Neural crest cell (in vitro differentiated cells): ENCODE measurements at places on chromosomes 1 and 21.
A peak's percentile ranks its signal among the peaks of the same experiment; 100 is the strongest.

DNA sequence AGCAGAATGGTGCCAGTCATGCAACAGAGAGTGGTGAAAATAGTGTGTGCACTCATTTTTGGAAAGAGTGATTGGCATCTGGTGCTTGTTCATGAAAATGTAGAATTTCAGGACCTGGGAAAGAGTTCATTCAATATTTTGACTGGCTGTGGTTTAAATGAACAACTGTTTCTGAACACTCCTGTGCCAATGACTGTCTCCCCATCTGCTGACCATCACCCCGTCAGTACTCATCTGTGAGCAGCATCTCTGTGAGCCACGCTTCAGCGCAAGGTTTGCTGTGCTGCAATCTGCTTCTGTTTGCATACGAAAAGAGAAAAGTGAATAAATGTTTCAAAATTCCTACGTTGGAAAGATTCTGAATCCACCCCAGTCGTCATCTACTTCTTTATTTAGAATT is 77.9 kb upstream of the RUNX1 start:
- H3K27me3 ChIP-seq, result no peaks in the 10 kb centered on the region
- H3K36me3 ChIP-seq, result peaks cover 10% of the 10 kb centered on the region
- DNase-seq, result no peak
- no peak overlapping the region for H3K4me3 ChIP-seq

DNA sequence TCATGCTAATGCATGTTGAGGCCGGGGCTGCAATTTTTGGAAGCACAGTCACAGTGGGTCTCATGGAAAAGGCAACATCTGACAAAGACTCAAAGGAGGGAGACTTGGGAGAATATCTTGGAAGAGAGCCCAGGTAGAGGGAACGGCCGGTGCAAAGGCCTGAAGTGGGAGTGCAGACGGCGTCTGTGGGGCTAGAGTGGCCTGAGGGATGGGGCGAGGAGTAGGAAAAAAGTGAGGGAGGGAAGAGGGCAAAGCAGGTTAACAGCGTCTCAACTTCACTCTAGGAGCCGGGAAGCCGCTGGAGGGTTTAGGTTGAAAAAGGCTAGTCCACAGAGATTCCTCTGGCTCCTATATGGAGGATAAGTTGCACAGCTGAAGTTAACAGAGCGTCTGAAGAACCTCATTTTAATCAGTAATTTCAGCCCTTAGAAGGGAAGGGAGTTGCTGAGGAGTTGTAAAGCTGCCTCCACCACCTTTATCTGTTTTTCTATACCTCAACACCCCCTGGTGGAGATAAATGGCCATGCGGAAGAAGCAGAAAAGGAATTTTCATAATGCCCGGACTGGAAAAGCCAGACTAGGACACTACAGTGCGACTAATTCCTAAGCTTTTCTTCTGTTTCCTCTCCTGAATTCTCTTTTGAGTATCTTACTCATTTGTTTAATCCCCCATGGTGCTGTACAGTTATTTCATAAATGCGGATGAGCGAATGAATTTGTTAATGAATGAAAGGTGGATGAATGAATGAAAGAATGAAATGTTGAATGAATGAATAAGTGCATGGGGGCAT is 78.7 kb upstream of the ZNF281 start:
- no peak overlapping the region for H3K4me3 ChIP-seq
- peak; percentile 52 for DNase-seq
- peaks cover 19% of the 10 kb centered on the region for H3K27me3 ChIP-seq

DNA sequence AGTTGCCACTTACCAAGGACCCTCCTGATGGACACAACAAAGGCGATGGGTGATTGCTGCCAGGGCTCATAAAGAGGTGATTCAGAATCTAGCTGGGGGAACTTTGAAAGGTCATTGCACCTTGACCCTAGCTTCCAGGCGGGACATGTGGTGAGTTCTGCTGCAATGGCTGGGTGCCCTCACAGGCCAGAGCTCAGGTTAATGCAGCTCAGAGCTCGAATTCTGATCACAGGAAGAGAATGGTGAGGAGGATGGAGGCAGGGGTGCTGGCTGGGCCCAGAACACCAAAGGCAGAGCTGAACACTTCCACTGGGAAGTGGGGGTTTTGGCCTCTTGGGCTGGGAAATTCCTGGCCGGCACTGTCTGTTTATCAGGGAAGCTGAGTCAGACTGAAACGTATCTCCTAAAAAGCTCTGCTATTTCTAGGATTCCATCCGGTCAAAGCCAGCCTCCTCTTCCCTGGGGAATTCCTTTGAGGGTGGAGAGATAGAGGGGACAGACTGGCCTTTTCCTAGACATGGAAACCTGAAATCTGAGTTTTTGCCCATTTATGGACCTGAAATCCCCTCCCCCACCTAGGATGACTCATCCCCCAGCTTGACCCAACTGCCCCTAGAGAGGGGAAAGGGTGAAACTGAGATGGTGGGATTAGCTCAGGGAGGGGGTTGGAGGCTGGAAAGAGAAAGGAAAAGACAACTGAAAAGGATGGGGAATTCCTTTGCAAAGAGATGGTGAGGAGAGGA is 27.2 kb downstream of the NUAK2 start:
- peak overlapping the region; percentile 68 for H3K4me3 ChIP-seq
- DNase-seq, result no peak
- H3K36me3 ChIP-seq, result no peaks in the 10 kb centered on the region
- peaks cover 61% of the 10 kb centered on the region for H3K4me1 ChIP-seq

- no peaks in the 10 kb centered on the region for H3K36me3 ChIP-seq
- H3K4me3 ChIP-seq, result no peak overlapping the region
- peaks cover 29% of the 10 kb centered on the region for H3K4me1 ChIP-seq
- no peak overlapping the region for H3K27ac ChIP-seq
- DNase-seq, result no peak
Observed at GRCh38 chr1:66288048-66288447, 245.9 kb upstream of the SGIP1 start.

GRCh38 chr1:59901770-59902388 is 24.7 kb downstream of the CYP2J2 start:
- no peak overlapping the region for H3K27ac ChIP-seq
- H3K27me3 ChIP-seq, result peaks cover 3% of the 10 kb centered on the region
- H3K36me3 ChIP-seq, result no peaks in the 10 kb centered on the region

DNA sequence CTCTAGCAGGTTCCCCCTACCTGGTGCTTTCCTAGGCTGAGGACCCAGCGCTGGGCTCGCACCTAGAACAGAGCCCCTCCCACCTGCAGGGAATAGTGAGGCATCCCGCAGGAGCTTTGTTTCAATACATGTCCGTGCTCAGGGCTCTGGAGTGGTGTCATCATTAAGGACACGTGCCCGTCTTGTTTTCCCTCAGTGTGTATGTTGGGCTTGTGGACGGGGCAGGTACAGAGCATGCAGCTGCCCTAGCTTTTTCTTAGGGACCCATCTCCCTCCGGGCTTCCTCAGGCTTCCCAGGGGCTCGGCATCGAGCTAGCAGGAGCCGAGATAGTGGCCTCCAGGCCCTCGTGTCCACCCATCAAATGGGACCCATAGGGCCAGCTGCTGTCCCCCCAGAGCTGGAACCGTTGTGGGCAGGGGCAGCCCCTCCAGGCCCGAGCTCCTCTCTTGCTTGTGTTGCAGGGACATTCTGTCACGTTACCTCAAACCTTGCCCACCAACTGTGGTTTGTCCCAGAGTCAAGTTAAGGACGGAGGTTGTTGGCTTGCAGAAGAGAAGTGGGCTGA is 3.9 kb downstream of the TMEM201 start:
- no peak for DNase-seq
- no peaks in the 10 kb centered on the region for H3K27me3 ChIP-seq
- peak overlapping the region; percentile 92 for H3K4me3 ChIP-seq
- peaks cover 44% of the 10 kb centered on the region for H3K4me1 ChIP-seq
- H3K36me3 ChIP-seq, result peaks cover 4% of the 10 kb centered on the region

DNA sequence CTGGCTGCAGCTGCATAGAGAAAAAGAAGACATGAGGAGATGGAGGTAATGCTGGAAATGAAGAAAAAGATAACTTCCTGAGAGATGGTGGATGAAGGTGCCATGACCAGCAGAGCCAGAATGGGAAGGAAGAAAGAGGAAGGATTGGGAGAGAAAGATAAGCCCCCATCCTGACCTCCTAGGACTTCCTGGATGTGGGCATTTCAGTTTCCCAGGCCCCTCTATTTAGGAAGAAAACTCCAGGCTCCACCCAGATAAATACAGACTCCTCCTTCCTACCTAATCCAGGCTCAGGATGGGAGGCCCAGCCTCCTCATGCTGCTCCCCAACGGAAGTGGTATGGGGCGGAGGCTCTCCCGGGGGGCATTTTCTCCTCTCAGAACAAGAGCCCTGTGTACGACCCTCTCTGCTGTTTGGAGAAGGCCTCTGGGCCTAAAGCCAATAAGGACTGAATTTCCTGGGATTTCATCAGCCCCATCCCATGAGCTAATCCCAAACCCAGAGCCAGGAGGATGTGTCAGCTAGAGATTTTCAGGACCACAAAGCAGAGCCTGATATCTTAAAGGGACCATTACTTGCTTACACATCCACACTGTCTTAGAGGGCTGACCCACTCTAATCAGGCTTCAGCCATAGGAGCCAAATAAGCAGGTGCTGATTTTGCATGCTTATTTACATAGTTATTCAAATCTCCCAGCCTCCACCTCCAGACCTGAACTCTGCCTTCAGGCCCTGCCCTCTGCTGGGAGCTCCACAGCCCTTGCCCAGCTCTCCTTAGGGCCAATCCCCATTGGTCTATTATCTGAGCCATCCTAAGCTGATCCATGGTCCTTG is 5.1 kb upstream of the ARHGEF2 start:
- DNase-seq, result peak; percentile 22
- peaks cover 54% of the 10 kb centered on the region for H3K4me1 ChIP-seq
- H3K27ac ChIP-seq, result peak overlapping the region; percentile 94
- H3K27me3 ChIP-seq, result no peaks in the 10 kb centered on the region
- no peaks in the 10 kb centered on the region for H3K36me3 ChIP-seq

DNA sequence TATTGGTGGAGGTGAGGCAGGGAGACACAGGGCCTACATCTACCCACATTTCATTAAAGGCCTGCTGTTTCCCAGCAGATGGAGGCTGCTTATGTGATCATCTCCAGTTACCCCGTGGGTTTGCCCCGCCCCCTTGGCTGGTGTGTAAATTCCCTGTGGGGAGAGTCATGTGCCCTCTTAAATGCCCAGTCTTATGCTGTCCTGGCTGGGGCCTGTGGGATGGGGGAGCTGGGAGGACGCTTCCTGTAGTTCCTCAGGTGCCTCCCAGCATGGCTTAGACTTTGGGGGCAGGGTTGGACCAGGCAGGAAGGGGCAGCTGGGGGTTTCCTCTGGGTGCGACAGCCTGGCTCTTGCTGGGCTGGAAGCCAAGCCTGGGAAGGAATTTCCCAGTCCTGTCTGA is 15.5 kb upstream of the CITED4 start:
- H3K36me3 ChIP-seq, result no peaks in the 10 kb centered on the region
- DNase-seq, result no peak
- H3K27me3 ChIP-seq, result peaks cover 7% of the 10 kb centered on the region
- no peak overlapping the region for H3K27ac ChIP-seq
- no peak overlapping the region for H3K4me3 ChIP-seq
- H3K4me1 ChIP-seq, result peaks cover 4% of the 10 kb centered on the region

DNA sequence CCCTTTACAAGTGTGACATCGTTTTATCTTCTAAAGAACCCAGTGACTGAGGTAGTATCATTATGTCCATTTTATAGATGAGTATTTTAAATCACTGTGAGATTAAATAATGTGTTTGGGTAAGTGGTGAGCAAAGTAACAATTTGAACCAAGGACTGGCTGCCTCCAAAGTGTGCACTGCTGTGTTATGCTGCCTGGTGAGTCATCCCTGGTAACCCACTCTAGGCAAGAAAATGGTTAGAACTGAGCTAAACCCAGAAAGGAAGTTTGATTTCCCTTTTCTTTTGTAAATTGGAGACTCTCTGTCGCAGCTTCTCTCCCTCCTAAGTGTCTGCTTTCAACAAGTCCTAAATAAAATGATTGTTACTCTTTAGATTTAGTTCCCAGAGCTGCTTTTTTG is 342.8 kb upstream of the KAZN start:
- H3K27ac ChIP-seq, result no peak overlapping the region
- no peak for DNase-seq
- no peaks in the 10 kb centered on the region for H3K36me3 ChIP-seq
- no peak overlapping the region for H3K4me3 ChIP-seq

- peaks cover 11% of the 10 kb centered on the region for H3K4me1 ChIP-seq
- no peak overlapping the region for H3K4me3 ChIP-seq
- H3K36me3 ChIP-seq, result no peaks in the 10 kb centered on the region
- H3K27ac ChIP-seq, result no peak overlapping the region
- no peak for DNase-seq
Observed at GRCh38 chr1:230270185-230270558, 156.0 kb downstream of the PGBD5 start.

DNA sequence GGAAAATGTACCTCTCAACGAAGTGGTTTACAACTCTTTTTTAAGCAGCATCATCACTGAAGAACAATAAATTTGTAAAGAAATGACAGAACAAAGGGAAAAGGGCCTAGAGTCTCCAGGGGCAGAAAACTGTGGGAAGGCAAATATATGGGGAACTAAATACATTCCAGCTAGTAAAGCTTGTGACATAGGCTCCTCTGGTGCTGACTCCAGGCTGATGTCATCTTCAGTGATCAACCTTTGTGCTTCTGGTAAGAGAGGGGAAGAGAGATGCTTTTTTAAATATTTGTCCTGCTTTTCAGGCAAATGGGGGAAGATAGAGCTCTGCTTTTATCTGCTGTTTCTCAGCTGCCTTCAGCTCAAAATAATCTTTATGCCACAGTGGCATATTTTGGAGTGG is 323.2 kb downstream of the LRRIQ3 start:
- DNase-seq, result no peak
- peaks cover 7% of the 10 kb centered on the region for H3K4me1 ChIP-seq
- H3K27ac ChIP-seq, result no peak overlapping the region
- no peaks in the 10 kb centered on the region for H3K36me3 ChIP-seq

- H3K4me3 ChIP-seq, result peak overlapping the region; percentile 91
- H3K36me3 ChIP-seq, result peaks cover 16% of the 10 kb centered on the region
- DNase-seq, result no peak
- H3K27me3 ChIP-seq, result no peaks in the 10 kb centered on the region
Observed at GRCh38 chr1:109250454-109251276, 1.3 kb downstream of the CELSR2 start.

- DNase-seq, result no peak
- H3K27ac ChIP-seq, result peak overlapping the region; percentile 1
- H3K4me1 ChIP-seq, result peaks cover 16% of the 10 kb centered on the region
- H3K27me3 ChIP-seq, result no peaks in the 10 kb centered on the region
- H3K36me3 ChIP-seq, result no peaks in the 10 kb centered on the region
Observed at GRCh38 chr1:232704694-232705680, 75.1 kb upstream of the SIPA1L2 start.

- DNase-seq, result no peak
- no peaks in the 10 kb centered on the region for H3K27me3 ChIP-seq
- H3K4me3 ChIP-seq, result peak overlapping the region; percentile 13
- peak overlapping the region; percentile 70 for H3K27ac ChIP-seq
- peaks cover 52% of the 10 kb centered on the region for H3K4me1 ChIP-seq
Observed at GRCh38 chr1:81547912-81548303, 252.8 kb upstream of the ADGRL2 start.

- peaks cover 16% of the 10 kb centered on the region for H3K27me3 ChIP-seq
- H3K4me3 ChIP-seq, result no peak overlapping the region
- no peak for DNase-seq
- H3K36me3 ChIP-seq, result no peaks in the 10 kb centered on the region
Observed at GRCh38 chr1:182680901-182681567, 3.4 kb downstream of the RGS8 start.

DNA sequence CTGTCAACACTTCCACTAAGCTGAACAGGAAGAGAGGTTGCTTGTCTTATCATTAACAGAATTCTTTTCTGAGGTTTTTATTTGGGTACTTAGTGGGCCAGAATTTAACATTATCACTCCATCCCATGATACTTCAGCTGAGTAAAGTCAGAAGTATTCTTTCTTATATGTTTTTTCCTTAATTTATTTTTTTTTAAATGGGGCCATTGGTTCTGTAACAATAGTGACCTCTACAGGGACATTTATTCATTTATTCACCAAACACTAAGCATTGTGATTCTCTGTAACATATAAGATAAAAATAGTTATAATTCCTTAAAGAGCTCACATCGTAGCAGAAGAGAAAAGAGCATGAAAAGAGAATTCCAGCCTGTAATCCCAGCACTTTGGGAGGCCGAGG is 9.8 kb downstream of the GREM2 start:
- no peak overlapping the region for H3K4me3 ChIP-seq
- no peak overlapping the region for H3K27ac ChIP-seq
- H3K27me3 ChIP-seq, result no peaks in the 10 kb centered on the region
- H3K36me3 ChIP-seq, result no peaks in the 10 kb centered on the region
- DNase-seq, result no peak
